Heart right ventricle (tissue), 16 donors: ENCODE measurements at places on chromosomes 4 and X. TPM values are rescaled to one million over a fixed set of nuclear protein-coding genes. Genes with fewer than 3 reads are reported as not detected.

The ARX gene
- 0.13 TPM for total RNA-seq

The TGIF2LX gene
- total RNA-seq, result not detected

The NDST4 gene
- not detected for total RNA-seq

The CCNG2 gene
- 9.4 TPM for total RNA-seq

The LGI2 gene
- 1.6 TPM for total RNA-seq

The TLL1 gene
- 0.53 TPM for total RNA-seq

The SATL1 gene
- not detected for total RNA-seq

The TKTL2 gene
- total RNA-seq, result not detected

The PPP1R2C gene
- total RNA-seq, result not detected
